Stimulated activated CD8-positive, alpha-beta memory T cell treated with anti-CD3 and anti-CD28 coated beads, Interleukin-2, amount 100 ng/mL, for 1 hour (primary cell): ENCODE measurements at places on chromosomes 7 and 10.

- DNase-seq = no peak
These were observed 83.0 kb downstream of the ARL4A start for GRCh38 chr7:12770227-12770975.

DNA sequence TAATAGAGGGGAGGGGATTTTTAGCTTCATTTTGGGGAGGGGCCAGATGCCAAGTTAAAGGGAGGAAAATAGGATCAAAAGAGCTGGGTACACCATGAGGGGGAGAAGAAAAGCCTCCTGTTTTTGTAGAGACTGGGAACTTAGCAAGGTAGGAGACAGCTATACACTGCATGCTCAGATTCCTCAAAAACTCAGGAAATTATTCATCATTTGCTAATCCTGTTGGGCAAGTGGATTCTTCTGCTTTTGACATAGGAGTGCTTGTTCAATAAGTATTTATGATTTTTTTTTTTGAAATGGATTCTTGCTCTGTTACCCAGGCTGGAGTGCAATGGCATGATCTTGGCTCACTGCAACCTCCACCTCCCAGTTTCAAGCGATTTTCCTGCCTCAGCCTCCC lies 73.4 kb downstream of the LYZL2 start:
- DNase-seq = no peak

DNA sequence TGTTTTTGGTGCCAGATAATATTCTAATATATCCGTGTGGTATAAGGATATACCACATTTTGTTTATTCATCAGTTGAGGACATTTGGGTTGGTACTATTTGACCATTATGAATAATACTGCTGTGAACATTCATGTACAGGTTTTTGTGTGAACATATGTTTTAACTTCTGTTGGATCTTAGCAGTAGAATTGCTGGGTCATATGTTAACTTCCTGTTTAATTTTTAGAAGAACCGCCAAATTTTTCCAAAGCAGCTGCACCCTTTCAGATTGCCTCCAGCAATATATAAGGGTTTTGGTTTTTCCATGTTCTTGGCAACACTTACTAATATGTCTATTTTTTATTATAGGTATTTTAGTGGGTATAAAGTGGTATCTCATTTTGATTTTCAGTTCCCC lies 22.8 kb downstream of the VPS26A start:
- no peak for DNase-seq

GRCh38 chr7:28533731-28534531 lies 121.6 kb downstream of the CREB5 start:
- DNase-seq = no peak

DNA sequence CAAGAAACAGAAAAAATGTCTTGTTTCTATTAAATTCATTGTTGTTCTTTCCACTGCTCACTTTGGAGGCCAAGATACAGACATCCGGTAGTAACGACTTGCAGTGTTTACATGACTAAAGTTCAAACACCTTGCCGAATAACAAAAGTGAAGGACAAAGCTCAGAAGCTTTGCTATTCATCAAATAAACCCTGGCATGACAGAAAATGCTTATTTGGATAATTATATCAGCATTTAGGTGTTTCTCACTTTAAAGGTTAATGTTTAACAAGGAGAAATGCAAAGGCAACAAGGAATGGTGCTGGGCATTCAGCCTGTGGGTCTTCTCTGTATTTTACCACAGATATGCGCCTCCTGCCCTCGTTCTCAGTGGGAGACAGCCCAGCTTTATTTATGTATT lies 5.4 kb upstream of the PTF1A start:
- DNase-seq = no peak

GRCh38 chr7:115127399-115128021 lies 205.6 kb downstream of the MDFIC start:
- no peak for DNase-seq

DNA sequence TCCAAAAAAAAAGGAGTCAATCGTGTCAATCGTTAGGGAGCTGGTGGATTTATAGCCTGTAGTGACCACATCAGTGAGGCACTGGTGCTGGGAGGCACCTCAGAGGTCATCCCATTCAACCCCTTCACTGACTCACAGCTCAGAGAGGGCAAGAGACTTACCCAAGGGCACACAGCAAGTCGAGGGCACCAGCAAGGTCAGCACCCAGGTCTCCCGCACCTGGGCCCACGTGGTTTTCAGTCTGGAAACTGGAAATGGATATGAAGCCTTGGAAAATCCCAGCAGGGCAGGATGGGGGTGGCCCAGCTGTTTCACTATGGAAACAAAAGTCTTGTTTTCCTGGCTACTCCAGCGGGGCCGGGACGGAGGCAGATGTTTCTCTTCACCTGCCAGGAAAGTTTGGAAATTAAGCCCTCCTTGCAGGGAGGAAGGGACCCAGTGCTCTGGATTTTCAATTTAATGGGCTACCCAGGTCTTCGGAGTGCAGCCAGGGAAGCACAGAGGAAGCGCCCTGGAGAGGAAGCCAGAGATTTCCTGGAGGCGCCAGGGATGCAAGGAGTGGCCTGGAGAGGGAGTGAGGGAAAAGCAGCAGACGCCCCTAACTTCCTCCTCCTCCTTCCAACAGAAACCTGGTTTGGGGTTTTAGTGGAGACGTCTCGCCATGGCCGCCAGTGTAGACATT lies 157.2 kb upstream of the TNRC18 start:
- DNase-seq = no peak

- DNase-seq = no peak
These were observed 77.1 kb downstream of the INPP5A start for GRCh38 chr10:132614431-132615340.

GRCh38 chr10:43120929-43121314 lies 17.3 kb upstream of the CSGALNACT2 start:
- DNase-seq = no peak

DNA sequence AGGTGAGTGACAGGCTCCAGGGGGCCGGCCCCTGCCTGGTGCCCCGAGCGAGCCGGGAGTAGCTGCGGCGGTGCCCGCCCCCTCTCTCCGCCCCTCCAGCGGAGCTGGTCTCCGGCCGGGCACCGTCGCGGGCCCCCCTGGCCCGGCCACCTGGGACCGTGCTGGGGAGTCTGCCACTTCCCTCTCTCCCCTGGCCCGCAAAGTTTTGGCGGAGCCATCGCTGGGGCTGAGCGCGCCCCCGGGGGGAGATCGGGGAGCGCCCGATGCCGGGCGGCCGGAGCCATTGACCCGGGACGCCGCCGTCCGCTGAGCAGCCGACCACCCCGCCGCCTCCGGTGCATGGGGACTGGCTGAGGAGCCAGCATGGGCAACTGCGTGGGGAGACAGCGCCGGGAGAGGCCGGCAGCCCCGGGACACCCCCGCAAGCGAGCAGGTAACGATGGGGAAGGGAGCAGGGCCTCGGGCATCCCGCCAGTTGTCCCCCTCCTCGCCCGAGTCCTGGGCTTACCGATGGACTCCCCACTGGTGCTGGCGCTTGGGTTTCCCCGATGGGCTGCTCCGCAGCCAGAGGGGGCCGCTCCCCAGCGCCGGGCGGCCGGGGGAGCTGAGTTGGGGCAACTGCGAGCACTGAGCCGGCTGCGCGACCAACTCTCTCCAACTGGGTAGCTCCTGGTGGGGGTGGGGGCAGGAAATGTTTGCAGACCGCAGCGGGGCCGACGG lies at the start of gene UBTD1:
TSS of gene UBTD1 (plus strand) at position 84 of the 720 bp plus-strand sequence. CDS start at position 364, 280 bp downstream.
- DNase-seq = peak; percentile 4

GRCh38 chr10:129910861-129911260 lies 53.2 kb downstream of the EBF3 start:
- no peak for DNase-seq

DNA sequence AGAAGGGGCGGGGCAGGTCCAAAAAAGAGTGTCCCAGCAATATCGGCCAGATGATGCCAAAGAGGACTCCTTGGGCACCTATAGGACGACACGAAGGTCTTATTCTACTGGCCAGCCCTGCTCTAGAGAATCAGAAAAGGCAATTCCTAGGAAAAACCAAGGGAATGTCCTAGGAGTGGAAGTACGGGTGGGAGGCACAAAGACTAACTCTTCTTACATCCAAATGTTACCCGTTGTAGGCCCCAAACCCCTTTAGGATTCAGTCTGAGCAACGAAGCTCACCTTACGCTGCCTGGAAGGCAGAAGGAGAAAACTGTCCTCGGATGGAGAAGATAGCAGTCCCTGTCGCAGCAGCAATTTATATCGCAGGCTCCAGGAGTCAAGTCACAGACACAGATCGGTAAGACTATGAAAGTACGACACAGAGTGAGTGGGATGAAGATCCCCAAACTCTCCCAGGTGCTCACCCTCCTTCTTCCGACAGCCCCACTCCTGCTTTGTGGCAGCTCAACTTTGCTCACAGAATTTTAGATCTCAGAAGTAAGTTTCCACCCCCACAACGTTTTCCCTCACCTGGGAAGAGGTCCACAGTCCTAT lies 558 bp downstream of the TCTN3 start:
- no peak for DNase-seq

- DNase-seq = no peak
These were observed 149.8 kb downstream of the AKR1D1 start for GRCh38 chr7:138226001-138226476.

DNA sequence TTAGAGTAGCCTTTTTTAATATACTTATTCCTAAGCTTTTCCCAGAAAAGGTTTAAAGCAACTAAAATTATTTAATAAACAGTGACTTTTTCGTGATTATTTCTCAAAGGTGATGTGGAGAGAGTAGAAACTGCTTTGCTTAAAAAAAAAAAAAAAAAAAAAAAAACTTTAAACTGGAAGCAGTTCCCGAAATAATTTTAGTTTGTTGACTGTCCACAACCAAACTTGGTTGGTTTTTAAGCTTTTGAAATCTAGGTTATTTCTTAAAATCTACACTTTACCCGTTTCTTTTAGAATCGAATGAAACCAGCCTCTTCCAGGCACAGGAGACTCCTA lies 7.3 kb downstream of the SKAP2 start:
- no peak for DNase-seq

GRCh38 chr10:101569323-101569621 lies 18.8 kb downstream of the POLL start:
- DNase-seq = no peak

DNA sequence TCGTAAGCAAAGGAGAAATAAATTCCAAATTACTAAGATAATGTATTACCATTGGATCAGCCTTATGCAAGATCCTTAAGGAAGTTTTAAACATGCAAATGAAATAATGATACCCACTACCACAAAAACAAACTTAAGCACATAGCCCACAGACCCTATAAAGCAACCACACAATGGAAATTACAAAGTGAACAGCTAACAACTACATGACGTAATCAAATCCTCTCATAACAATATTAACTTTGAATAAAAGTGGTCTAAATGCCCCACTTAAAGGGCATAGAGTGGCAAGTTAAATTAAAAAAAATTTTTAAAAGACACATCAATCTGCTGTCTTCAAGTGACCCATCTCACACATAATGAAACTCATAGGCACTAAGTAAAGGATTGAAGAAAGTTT lies 397.3 kb upstream of the SEMA3A start:
- DNase-seq = no peak

DNA sequence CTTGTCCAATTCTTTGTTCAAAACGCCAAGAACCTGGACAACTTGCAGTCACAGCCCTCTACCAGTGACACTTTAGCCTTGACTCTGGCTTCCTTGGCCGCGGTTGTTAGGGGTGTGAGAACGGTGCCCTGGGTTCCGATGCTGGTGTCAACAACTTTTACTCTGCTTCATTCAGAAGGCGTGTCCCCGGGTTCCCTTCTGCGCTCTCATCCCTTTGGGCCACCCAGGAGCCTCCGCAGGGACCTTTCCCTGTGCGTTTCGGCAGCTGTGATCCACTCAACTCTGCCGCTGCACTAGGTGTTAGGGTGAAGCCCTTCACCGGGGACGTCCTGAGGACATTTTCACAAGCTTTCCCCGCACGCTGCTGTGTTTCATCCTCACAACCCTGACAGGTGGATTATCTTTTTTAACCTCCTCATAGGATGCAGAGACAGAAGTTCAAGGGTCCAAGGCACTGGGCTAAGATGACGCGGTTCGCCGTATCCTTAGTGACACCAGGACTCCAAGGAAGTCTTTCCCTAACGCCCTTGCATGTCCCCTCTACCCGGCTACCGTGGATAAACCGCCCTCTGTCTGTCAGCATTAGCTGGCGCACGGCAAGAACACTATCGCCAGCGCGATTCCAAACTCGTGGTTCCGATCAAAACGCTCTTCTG lies 133.5 kb upstream of the SHH start:
- DNase-seq = no peak

- DNase-seq = no peak
These were observed 23.9 kb downstream of the KLF6 start for GRCh38 chr10:3761021-3761686.

- no peak for DNase-seq
These were observed 39.8 kb upstream of the TRIM8 start for GRCh38 chr10:102604439-102604841.

DNA sequence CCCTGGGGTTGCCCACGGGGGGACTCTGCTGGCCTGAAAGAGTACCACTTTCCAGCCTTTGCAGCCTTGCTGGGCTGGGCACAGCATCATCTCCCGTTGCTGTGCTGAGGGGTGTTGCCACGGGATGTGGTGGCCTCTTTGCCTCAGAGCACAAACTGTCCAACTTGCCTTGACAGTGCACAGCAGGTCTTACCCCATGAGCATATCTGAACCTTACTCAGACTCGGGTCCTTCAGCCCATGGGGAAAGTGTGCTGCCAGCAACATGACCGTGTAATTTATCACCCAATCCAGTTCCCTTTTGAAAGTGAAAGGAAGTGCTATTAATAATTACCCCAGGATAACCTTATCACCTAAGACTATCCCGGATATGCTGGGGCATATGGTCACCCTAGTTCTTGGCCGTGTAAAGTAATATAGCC lies 46.8 kb downstream of the TBXAS1 start:
- DNase-seq = no peak

DNA sequence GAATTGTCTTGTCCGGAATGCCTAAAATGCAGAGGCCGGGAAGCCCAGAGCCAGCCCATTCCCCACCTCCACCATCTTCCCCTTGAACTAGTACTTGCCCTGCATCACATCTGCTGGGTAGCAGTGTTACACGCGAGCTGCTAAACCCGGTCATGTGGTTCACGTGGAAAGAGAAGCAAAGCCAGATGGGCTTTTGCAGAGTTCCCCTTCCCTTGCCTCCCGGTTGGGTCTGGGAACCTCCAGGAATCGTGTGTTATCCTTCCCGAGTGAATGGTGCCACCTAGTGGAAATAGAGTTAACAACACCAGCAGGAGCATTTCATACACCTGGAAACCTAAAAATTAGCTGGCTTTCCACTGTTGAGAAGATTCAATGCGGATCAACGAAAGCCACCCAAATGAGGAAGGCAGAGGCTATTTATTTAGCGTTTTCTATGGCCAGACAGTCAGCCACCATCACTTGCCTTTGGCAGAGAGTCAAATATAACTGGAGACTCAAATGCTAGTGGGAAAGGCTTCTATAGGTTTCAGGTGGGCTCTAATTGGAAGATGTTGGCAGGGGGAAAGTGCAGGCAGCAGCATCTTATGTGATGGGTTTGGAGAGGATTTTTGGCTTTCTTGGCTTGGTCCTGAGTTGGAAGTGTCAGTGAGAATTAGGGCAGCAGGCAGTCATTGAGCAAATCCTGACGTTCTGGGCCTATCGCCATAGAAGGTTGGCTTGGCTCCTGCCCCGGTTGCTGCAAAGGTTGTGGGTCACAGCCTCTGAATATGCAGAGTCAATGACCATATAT lies 12.9 kb upstream of the DENND2A start:
- DNase-seq = no peak
